ENCODE measurements at places on chromosomes 3 and 15.

DNA sequence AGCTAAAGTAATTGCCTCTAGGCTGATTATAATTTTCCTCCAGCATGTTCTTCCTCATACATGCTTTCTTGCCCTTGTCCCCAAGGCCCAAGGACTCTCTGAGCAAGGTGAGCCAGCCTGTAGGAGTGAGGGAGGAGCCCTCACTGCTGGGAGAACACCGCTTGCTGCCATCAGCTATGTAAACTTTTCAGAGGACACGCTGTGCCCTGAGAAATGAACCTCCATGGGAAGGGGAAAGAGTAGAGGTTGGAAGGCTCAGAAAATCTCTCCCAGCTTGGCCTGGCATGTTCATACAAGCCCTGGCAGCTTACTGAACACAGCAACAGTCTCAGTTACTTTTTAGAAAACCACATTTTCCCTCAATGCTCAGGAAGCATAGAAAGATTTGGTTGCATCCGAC, 103.0 kb upstream of the SLC24A5 start:
- DNase-seq, result no peak

GRCh38 chr3:29282427-29283230, 1.8 kb downstream of the RBMS3 start:
- DNase-seq, result peak; percentile 14

DNA sequence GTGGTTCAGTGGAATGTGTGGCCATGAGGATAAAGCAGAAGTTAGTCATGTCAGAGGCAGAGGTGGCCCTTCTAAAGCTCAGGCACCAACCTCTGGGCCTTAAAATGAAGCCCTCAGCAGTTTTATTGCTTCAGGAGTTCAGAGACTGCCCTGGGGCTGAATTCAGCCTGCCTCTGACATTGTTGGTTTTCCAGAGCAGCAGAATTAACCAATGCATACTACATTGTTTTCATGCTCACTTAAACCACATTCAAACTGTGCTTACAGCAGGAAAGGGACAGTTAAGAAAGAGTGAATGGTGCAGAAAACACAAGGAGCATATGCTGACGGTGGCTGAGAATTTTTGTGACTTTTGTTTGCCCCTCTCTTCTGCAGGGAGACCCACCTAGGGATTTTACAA, 320.2 kb downstream of the CHST2 start:
- DNase-seq, result no peak

- no peak for DNase-seq
Measured at GRCh38 chr3:181707980-181708379, 3.7 kb upstream of the SOX2 start.

DNA sequence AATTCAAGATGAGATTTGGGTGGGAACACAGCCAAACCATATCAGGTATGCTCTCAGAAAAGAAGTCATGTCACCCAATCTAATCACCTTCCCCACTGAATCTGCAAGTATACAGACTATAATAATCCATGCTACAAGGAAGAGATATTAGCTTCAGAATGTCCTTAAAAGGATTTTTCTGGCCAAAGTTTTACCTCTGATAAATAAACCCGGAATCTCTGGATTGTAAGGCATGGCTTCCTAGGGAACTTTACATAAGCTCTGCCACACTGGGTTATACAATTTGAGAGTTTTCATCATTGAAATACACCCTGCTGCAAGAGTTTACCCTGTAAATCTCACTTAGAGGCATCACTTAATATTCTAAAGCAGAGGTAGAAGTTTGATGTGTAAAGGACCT, 330.5 kb upstream of the KCNMB2 start:
- DNase-seq, result no peak

- DNase-seq, result no peak
Measured at GRCh38 chr15:41945221-41945620, 27.1 kb downstream of the EHD4 start.

DNA sequence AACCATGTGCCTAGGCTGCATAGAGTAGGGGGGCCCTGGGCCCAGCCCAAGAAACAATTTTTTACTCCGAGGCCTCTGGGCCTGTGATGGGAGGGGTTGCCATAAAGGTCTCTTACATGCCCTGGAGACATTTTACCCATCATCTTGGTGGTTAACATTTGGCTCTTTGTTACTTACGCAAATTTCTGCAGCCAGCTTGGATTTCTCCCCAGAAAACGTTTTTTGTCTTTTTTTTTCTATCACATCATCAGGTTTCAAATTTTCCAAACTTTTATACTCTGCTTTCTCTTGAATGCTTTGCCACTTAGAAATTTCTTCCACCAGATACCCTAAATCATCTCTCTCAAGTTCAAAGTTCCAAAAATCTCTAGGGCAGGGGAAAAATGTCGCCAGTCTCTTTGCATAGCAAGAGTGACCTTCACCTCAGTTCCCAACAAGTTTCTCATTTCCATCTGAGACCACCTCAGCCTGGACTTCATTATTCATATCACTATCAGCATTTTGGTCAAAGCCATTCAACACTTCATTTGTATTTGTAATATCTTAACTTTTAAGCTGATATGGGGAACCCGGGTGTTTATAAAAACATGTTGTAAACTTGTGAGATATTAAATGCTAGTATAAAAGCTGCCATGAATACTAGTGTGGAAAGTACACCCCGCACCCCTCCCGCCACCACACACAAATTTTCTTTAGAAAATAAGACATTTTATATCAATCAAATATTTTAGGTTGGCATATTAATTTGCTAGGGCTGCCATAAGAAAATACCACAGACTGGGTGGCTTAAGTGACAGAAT, 56.0 kb upstream of the PLSCR4 start:
- no peak for DNase-seq

DNA sequence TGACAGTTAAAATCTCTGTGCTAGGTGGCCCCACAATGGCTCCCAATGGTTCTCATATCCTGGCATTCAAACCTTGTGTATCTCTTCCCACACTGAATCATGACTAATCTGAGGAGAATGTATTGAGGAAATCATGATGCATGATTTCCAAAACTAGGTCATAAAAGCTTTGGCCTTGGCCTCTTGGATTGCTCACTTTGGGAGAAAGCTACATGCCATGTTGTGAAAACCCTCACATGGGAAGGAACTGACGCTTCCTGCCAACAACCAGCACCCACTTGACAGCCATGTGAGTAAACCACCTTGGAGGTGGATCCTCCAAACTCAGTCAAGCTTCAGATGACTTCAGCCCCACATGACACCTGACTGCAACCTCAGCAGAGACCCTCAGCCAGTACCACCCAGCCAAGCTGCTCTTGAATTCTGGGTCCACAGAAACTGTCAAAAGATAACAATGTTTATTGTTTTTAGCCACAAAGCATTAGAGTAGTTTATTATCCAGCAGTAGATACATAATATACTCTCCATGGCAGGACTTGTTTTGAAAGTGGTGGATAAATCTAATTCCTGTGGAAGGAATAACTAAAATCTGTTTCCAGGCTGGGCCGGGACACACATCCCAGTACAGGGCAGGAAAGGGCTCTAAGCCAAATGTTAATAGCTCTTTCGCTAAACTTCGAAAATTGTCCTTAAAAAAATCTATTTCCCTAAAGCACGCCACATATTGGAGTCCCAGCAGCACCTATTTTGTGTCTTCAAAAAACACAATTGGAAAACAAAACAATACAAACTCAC, 1.0 kb upstream of the ZNF620 start:
- no peak for DNase-seq

- DNase-seq, result no peak
Measured at GRCh38 chr15:59636184-59636583, 21.1 kb downstream of the GTF2A2 start.

DNA sequence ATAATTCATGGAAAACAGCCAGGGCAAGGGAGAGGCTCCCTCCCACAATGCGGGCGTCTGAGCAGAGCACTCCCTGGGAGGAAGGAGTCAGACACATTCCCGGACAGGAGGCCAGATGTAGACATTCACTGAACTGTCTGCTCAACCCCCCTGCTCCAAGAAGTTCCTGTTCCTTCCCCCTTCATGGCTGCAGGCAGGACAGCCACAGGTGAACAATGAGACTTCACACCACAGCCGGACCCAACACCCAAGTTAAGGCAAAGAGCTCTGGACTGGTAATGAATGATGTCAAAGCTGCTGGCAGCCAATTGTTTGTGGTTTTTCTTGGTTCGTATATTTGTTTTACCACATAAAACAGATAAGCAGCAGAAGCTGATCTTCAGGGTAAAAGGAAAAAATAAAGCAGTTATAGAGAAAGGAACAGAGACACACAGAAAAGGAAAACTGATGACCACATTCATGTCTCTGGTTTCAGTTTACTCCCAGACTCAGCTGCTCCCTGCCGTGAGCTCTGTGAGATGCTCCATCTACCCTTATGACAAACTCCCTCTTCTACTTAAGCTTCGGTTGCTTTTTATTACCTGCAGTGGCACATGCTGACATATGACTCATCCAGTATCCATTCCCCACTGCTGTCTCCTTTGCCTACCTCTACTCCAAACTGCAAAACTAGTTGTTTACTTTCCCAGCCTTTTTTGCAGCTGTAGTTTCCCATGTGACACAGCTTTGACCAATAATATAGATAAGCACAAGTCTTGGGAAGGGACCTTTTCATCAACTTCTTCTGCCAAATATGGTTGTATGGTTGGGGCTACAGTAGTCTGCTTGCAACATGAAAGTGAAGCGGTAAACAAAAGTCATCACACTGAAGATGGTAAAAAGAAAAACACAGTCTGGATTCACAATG, 33.1 kb downstream of the DZIP1L start:
- no peak for DNase-seq

DNA sequence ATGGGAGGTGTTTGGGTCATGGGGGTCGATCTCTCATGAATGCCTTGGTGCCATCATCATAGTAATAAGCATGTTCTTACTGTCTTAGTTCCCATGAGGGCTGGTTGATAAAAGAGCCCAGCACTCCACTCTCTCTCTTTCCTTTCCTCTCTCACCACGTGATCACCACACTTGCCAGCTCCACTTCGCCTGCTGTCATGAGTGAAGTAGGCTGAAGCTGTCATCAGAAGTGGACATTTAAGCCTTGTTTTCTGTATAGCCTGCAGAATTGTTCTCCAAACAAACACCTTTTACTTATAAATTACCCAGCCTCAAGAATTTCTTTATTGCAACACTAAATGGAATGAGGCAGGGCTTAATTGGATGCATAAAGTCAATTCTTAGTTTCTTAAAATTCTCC, 6.1 kb downstream of the OR5H1 start:
- peak; percentile 40 for DNase-seq

DNA sequence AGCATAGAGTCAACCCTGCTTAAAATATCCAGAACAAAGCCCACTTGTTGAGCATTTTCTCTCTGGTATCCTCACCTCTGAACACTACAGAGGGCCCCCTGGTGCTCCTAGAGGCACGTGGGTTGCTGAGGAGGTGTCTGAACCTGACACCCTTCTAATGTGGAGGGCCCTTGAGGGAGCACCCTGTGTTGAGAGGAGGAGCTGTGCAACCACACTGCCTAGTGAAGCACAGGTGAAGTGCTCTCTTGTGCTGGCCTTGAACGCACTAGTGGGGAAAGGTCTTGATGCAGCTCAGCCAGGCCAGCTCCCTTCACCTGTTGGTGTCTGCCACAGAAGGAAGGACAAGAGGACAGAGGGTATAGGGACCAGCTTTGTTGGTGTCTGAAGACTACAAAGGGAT, 51.9 kb downstream of the CCK start:
- no peak for DNase-seq

DNA sequence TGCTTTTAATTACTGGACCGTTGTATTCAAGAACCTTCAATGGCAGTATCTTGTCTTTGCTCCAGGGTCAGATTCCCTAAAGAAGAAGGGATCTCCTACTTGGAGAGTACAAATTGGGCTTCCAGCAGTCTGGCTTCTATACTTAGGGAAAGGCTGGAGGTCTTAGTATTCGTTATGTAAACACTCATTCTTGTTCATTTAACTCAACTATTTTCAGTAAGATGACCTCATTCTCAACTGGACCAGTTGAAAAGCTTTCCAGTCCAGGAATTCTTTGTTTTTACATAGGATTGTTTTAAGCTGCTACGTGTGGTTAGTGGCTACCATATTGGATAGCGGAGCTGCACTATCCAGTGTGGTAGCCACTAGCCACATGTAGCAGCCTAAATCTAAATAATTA, 4.6 kb downstream of the SENP5 start:
- no peak for DNase-seq

DNA sequence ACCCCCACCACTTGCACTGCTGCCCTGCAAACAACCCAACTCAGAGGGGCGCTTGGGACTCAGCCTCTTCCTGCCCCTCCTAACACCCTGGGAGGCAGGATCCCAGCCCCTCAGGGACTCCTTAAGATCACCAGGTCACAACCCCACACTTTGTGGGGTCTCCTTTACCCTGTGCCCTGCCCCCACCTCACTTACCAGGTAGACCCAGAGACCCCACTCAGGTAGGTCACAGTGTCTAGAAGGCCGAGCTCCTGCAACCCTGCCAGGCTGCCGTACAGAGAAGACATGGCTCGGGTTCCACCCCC, 9.1 kb downstream of the PLA2G4F start:
- no peak for DNase-seq

- DNase-seq, result peak; percentile 5
Measured at GRCh38 chr3:126555795-126556636, 2.7 kb downstream of the C3orf22 start.

- DNase-seq, result no peak
Measured at GRCh38 chr3:24972491-24972890, 455.6 kb upstream of the RARB start.

- no peak for DNase-seq
Measured at GRCh38 chr3:113278599-113278955, 67.2 kb downstream of the BOC start.
